ENCODE measurements at places on chromosomes 5 and 9.

DNA sequence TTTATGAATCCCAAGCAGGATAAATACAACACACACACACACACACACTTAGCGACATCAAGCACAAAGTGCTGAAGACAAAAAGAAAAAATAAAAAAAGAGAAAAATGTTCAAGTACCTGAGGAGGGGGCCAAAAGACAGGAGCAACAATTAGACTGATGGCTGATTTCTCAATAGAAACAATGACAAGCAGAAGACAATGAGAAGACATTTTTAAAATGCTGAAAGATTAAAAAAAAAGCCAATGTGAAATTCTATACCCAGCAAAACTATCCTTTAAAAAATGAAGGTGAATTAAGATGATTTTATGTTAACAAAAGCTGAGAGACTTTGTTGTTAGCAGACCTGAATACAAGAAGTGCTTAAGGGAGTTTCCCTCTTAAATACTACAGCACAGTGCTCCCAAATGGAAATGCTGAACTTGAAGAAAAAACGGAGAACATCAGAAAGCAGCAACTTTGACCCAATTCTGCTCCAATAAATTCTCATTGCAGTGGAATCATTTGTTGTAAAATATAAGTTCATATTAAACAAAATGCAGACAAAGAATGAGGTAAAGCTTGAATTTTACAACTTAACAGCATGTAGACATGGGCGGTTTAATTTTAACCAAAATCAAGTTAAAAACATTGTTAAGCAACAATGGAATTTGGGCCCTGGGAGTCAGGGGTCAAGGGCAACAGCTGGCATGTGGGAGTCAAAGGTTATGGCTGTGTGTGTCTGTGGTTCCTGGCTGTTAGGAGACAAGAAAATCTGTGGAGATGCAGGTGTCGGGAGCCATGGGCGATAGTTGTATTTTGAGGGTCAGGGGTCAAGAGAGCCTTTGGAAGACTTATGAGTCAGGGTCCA lies 776 bp upstream of the RANBP17 start:
- DNase-seq: no peak

GRCh38 chr5:95590880-95591279 lies 29.0 kb upstream of the GPR150 start:
- no peak for DNase-seq

GRCh38 chr5:71986101-71986500 lies 121.2 kb upstream of the MAP1B start:
- no peak for DNase-seq

DNA sequence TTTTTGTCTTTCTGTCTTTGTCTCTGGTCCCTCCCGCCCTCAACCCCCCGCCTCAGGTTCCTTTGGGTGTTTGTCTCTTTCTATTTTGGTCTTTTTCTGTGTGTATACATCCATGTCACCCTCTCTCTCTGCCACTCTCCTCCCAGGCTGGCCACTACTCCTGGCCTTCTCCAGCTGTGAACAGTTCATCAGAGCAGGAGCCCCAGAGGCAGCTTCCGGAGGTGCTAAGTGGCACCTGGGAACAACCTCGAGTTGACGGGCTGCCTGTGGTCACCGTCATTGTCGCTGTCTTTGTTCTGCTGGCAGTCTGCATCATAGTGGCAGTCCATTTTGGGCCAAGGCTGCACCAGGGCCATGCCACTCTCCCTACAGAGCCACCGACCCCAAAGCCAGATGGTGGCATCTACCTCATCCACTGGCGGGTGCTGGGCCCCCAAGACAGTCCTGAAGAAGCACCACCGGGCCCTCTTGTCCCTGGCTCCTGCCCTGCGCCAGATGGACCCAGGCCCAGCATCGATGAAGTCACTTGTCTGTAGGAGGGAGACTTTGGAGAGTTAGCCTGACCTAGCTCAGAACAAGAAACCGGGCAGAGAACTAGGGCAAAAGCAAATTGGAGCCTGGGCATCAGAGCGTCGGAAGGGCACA lies 1.7 kb downstream of the SMIM33 start:
- peak; percentile 10 for DNase-seq

DNA sequence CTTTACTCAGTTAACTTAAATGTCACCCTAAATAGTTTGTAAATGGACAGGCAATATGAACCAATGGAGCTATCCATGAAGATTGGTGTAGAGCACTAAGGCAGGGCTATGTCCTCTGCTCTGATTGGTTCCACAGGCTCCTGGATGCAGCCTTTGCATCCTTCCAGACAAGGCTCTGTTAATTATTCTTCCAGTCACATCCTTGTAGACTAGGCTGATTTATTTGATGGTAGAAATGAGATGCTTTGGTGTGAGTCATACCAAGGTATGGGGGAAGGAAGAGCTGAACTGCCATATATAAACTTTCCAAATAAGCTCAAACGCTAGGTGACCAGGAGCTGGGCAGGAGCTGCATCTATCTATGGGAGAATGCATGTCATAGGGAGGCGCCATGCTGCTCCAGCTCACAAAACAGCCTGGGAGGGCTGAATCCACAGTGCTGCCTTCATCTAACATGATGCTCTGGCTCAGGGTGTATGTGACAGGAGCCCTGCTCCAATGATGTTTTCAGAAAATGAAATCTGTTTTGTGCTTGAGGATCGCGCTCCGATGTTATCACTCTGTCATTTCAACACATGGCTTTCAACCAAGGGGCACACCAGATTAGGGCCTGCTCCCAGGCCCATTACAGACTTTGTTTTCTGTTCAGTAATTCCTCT lies 818.0 kb upstream of the ZNF608 start:
- no peak for DNase-seq

DNA sequence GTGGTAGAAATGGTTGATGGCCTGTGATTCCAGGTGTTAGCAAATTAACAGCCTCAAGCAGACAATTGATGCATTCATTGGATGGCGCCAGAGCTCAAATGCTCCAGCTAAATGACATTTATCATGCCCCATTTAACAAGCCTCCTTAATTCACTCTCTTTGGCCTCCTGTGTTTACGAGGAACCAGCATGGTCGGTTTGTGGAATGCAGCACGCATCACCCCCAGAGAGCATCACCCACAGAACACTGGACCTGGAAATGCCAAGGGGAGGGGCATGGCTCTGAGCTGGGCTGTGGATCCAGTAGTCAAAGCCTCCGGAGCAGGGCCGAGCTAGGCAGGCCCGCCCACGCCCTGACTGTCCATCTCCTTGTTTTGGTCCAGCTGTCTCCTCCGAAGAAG lies 434.0 kb downstream of the GADD45G start:
- no peak for DNase-seq

- DNase-seq: no peak
Observed at GRCh38 chr5:151703227-151703626, 16.5 kb upstream of the SPARC start.

- DNase-seq: peak; percentile 33
Observed at GRCh38 chr9:126558051-126558665, 55.6 kb upstream of the LMX1B start.

DNA sequence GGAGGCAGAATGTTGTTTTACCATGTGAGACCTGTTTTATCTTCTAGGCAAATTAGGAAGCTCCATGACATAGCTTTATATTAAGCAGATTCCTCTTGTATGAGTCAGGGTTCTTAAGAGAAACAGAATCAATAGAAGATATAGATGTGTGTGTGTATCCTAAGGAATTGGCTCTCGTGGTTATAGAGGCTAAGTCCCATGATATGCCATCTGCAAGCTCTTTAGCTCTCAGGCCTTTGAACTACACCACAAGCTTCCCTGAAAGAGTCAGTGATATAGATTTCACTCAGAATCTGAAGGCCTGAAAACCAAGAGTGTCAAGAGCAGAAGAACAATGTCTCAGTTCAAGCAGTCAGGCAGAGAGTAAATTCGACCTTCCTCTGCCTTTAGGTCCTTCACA lies 365.8 kb upstream of the ZNF608 start:
- DNase-seq: no peak

DNA sequence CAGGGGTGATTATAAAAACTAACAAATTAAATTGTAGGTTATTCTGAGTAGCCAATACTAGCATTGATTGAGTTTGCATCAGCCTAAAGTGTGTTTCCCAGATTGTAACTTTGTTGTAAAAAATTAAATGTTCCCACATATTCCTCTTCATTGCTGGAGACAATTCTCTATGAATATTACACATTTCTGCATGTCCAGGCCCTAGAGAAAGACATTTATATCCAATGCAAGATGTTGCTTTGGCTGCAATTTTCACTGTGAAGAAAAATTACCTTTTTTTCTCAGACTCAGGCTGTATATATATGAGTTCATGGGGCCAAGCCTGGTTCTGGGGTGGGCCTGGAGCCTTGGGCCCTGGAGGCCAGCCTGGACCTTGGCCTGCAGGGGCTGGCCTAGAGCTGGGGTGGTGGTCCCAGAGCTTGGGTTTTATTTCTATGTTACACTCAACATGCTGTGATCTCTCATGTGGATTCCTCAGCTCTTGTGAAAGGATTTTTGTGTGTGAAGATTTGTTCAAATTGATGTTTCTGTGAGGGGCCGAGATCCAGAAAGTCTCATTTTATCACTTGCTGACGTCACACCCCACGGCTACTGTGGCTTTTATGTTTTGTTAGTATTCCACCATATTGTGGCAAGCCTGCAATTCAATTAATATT lies 232.5 kb downstream of the SPATA31A1 start:
- no peak for DNase-seq

DNA sequence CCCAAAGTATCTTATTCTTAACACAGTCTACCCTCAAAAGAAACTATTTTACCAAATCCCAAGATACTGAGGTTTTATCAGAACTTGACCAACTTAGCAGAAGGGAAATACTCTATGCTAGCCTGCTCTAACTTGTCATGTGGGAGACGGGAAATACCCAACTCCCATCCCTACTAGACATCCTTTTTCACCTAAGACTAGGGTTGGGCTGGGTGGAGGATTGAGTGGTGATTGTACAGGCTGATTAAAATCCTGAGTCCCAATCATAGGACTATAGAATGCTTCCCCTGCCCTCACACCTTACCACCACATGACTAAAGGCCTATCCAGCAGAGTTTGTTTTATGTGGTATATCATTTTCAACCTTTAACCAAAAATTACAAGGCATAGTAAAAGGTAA lies 786.5 kb downstream of the TAF11L14 start:
- no peak for DNase-seq

GRCh38 chr9:99051851-99052250 lies 53.1 kb upstream of the TGFBR1 start:
- DNase-seq: no peak

GRCh38 chr5:137791799-137792198 lies 37.6 kb upstream of the HNRNPA0 start:
- DNase-seq: no peak

GRCh38 chr9:127912882-127913281 lies 4.0 kb downstream of the ST6GALNAC4 start:
- peak; percentile 68 for DNase-seq

DNA sequence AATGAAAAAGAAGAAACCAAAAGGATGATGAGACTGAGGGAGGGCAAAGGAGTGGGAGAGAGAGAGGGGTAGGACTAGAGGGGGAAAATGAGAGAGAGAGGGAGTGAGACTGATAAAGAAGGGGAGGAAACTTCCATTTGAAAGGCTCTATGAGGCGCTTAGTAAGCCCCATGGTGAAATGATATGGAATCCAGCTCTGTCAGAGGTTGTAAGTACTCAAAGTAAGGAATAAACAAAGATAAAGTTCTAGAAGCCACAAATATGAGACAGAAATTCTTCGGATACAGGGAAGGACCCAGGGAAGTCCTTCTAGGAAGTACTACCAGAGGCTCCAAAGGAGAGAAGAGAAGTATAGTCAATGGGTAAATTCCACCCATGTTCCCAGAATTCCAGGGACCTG lies 21.7 kb upstream of the VLDLR start:
- no peak for DNase-seq

GRCh38 chr5:154196955-154197652 lies 6.6 kb downstream of the GALNT10 start:
- DNase-seq: no peak

DNA sequence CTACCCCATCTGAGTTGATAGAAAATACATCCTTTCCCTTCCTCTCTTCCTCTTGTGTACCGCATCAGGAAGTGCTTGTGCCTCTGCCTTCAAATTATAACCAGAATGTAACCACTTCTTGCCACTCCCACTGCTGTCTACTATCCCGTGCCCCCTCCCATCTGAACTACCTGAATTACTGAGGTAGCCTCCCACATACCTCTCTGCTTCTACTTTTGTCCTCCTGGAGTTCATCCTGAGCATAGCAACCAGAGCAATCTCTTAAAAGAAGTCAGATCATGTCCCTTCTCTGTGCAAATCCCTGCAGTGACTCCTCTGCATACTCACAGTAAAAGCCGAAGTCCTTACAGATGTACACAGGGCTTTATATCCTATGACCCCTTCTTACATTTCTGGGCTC lies 23.0 kb downstream of the SV2C start:
- DNase-seq: no peak

All from SHP77 (cell line).